ENCODE measurements at places on chromosomes 7 and 10.

GRCh38 chr7:33807779-33808482 is 97.4 kb upstream of the BMPER start:
- peaks cover 4% of the 10 kb centered on the region for H3K36me3 ChIP-seq
- H3K27ac ChIP-seq = no peak overlapping the region
- no peak overlapping the region for H3K4me3 ChIP-seq
- H3K27me3 ChIP-seq = no peaks in the 10 kb centered on the region
- H3K4me1 ChIP-seq = no peaks in the 10 kb centered on the region
- DNase-seq = no peak

DNA sequence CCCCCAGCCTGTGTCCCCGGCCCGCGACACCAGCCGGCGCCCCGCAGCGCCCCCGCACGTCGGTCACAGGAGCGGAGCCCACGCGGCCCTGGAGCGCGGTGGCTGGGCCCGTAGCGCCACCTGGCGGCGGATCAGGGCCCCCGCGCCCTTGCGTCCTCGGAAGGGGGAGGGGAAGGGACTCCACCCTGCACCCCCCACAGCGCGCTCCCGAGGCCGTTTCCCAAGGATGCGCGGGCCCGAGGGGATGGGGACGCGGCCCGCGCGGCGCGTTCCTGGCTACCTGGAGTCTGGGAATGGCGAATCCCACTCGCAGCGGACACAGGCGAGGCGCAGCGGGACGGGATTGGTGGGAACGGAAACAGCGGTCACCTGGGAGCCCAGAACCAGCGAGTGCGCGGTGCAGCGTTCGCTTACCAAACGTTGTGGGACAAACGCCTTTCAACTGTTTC is 23.8 kb upstream of the MKI67 start:
- H3K4me3 ChIP-seq = peak overlapping the region; percentile 67
- H3K27me3 ChIP-seq = no peaks in the 10 kb centered on the region

GRCh38 chr10:20891338-20891714 is 5.8 kb downstream of the NEBL start:
- peaks cover 1% of the 10 kb centered on the region for H3K27me3 ChIP-seq
- H3K4me1 ChIP-seq = no peaks in the 10 kb centered on the region
- no peaks in the 10 kb centered on the region for H3K36me3 ChIP-seq
- DNase-seq = no peak
- no peak overlapping the region for H3K4me3 ChIP-seq

DNA sequence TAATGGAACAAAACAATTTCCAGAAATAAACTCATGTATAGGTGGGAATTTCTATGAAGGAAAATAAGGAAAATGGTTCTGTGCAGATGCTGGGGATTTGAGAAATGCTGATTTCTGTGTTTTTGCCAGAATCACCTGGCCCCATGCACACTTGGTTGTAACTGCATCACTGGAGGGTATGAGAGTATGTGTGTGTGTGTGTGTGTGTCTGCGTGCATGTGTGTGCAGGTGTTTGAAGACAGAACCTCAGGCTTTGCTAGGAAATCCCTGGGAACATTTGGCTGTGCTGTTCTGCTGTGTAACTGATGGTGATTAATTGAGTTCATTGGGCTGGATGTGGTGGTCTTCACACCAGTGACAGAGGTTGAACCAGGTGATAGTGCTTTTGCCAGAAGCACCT is 141.6 kb downstream of the CAMK1D start:
- H3K4me1 ChIP-seq = peaks cover 8% of the 10 kb centered on the region
- H3K4me3 ChIP-seq = no peak overlapping the region
- no peak overlapping the region for H3K27ac ChIP-seq
- H3K27me3 ChIP-seq = no peaks in the 10 kb centered on the region
- no peak for DNase-seq
- no peaks in the 10 kb centered on the region for H3K36me3 ChIP-seq

- DNase-seq = peak; percentile 60
- H3K36me3 ChIP-seq = peaks cover 61% of the 10 kb centered on the region
These were observed 10.0 kb upstream of the CHCHD1 start for GRCh38 chr10:73771722-73772280.

Measured in naive thymus-derived CD8-positive, alpha-beta T cell (primary cell).